ENCODE measurements at places on chromosomes 5 and 9. TPM values are rescaled to one million over a fixed set of nuclear protein-coding genes. Genes with fewer than 3 reads are reported as not detected.

The FREM1 gene
- polyA plus RNA-seq: 89.7 TPM

The CFAP77 gene
- polyA plus RNA-seq: 2.8 TPM

The ZNF462 gene
- 29.2 TPM for polyA plus RNA-seq

The PCDHB9 gene
- polyA plus RNA-seq: 4.0 TPM

The SPATA31E1 gene
- polyA plus RNA-seq: not detected

GRCh38 chr5:34624691-34625090 lies 31.4 kb upstream of the RAI14 start:
- no peak for DNase-seq

GRCh38 chr9:128026255-128026772 lies 40.8 kb downstream of the NAIF1 start:
- no peak for DNase-seq

DNA sequence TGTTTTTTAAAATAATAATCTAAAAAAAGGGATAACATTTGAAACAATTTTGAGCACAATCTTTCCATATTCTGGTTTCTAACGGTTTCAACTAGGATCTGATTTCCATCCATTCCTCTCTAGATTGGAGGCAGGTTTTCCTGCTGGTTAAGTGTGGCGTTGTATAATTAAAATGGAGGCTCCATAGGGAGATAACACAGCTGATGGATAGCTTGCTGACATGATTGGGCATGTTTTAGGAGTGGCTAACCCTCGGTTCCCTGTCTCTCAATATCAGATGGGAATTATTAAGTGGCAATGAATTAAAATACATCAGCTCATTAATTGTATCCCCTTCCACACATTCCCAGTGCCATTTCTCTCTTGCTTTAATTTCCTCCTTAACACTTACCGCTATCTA lies 209.0 kb downstream of the ALDH1A1 start:
- no peak for DNase-seq

DNA sequence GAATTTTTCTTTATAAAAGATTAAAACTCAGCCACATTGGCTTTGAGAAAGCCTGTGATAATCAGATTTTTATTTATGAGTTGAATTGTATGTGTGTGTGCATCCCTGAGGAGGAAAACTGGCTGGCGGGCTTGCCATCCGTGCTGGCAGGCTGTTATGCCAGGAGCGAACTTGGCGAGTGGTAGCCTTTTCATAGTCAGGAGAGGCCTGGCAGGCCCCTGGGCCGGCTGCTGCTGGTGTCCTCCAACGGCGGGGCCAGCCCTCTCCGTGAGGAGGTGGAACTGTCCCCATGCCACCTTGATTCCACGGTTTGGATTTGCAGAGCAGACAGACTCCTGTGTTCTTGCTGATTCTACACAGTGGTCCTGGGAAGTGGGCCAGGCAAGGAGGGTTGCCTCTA lies 43.3 kb downstream of the ZNF618 start:
- DNase-seq: no peak

DNA sequence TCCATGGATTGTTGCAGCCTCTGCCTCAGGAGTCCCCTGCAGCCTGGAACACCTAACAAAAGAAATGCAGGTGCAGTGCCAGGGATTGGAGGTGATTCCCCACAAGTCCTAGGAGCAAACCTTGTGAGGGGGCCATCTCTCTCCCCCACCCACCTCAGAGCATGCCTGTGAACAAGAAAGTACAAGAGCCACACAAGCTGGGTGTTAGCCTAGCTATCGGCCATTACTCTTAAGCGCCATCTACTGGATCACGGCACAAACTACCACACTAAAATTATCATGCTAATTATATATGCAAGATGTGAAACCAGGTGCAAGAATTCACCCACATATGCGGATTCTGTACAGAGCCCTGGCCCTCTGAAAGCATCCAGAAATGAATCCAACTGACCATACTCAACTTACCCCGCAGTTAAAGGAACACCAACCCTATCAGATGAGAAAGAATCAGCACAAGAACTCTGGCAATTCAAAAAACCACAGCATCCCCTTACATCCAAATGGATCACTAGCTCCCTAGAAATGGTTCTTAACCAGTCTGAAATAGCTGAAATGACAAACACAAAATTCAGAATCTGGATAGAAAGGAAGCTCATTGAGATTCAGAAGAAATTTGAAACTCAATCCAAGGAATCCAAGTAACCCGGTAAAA lies 16.5 kb upstream of the PRSS3 start:
- DNase-seq: no peak

DNA sequence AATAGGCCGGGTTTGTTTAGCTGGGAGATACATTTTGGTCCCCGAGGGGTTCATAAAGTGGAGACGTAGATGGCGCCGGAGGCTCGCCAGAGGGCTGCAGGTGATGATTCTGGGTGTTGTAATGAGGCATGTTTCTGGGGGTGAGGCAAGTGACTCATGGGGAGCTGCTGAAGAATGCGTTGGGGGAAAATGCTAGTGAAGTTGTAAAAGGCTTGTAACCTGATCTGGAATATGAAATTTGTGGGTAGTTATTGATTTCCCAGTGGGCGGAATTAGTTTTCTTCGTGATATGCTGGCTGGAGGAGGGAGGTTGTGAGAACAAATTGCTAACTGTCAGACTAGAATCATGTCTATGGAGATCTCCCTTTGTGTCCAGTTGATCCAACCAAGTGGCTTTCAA lies 158.3 kb downstream of the DOCK2 start:
- DNase-seq: no peak

GRCh38 chr5:160001457-160001856 lies 7.5 kb upstream of the TTC1 start:
- DNase-seq: no peak

- no peak for DNase-seq
Measured at GRCh38 chr9:82091100-82091499, 102.5 kb downstream of the SPATA31D1 start.

DNA sequence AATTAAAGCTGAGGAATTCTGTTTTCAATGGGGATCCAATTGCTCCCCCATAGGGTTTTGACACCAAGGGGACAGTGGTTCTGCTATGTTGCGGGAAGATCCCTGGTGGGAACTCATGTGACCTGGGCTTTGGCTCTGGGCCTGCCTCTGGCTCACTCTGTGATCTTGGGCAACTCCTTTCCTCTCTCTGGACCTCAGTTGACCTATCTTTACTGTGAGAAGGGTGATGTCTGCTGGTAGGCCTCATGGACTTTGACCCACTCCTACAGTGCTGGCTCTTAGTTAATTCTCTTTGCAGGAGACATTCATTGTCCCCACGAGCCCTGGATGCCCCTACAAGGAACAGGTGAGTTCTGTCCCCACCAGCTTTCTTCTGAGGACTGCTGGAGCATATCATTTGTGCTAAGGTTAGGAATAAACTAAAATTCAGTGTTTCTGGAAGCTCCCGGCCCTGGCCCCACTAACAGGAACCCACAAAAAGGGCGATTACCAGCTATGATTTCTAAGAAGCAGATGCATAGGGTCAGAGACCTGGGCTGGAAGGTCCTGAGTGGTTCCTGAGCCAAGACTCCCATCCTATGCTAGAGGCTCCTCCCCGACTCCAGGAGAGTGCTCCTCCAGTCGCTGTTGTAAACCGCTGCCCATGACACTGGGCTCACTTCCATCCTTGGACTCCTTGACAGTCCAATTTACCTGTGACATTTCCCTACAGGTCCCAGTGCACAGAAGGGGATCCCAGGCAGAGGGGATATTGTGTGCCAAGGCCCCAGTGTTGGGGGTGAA lies 218.3 kb downstream of the PAX5 start:
- no peak for DNase-seq

- no peak for DNase-seq
Measured at GRCh38 chr9:456365-456764, 241.7 kb downstream of the DOCK8 start.

- DNase-seq: no peak
Measured at GRCh38 chr9:3479514-3480352, 46.1 kb downstream of the RFX3 start.

GRCh38 chr9:96663506-96664120 lies 8.5 kb upstream of the PRXL2C start:
- no peak for DNase-seq

GRCh38 chr9:112971415-112971814 lies 40.6 kb downstream of the ZNF883 start:
- DNase-seq: no peak
